ENCODE measurements at places on chromosomes 11 and 22.

GRCh38 chr11:64395545-64396078 is 36.6 kb downstream of the RPS6KA4 start:
- no peak for DNase-seq

- no peak for DNase-seq
These were observed 1.3 kb upstream of the NDUFC2 start for GRCh38 chr11:78080818-78081495.

- no peak for DNase-seq
These were observed 24.0 kb upstream of the ACER3 start for GRCh38 chr11:76836613-76837291.

DNA sequence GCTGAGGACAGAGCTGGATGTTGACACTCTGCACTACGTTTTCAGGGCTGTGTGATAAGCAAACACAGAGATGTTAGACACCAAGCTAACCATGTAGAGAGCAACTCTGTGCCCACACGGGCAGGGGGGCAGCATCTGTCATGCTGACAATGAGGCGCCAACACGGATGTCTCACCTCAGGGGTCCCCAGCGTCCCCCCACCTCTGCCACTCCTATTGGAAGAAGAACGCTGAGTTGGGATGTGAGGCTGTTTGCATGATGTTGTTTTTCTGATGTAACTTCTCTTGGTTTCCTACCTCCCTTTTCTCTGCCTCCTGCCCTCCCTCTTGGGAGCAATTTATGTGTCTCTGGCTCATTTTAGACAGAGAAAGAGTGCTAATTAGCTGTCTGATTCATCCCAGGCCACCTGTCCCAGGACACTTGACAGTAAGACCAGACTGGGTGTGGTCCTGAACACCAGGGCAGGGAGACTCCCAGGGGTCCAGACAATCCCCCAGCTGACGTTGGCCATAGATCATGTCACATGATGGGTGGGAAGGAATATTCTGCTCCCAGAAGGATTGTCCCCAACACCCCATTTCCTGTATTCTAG is 89.2 kb upstream of the NCAM1 start:
- DNase-seq: no peak

- no peak for DNase-seq
These were observed 32.8 kb upstream of the MYEOV start for GRCh38 chr11:69261116-69261515.

GRCh38 chr22:18994701-18995326 is 58.7 kb upstream of the PRODH start:
- DNase-seq: no peak

GRCh38 chr11:121780971-121781370 is 328.2 kb upstream of the SORL1-AS1 start:
- no peak for DNase-seq

DNA sequence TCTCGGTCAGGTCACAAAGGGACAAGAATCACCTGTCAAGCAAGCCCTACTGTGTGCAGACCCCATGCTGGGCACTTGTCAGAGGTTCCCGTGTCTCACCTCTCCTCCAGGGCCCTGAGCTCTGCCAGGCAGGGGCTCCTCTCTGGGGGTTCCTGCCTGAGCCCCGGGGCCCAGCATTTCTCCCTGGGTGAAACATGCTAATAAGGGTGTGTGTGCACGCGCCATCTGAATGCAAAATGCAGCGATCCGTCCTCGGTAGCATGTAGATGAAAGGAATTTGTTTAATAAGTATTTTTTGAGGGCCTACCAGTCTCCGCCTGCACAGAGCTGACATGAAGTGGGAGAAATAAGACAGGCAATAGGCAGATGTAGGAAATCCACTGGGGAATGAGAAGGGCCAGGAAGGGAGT is 5.8 kb downstream of the ELFN2 start:
- DNase-seq: no peak

- no peak for DNase-seq
These were observed 701 bp downstream of the TMEM216 start for GRCh38 chr11:61392981-61393595.

- no peak for DNase-seq
These were observed 367.9 kb downstream of the METTL15 start for GRCh38 chr11:28476049-28476448.

GRCh38 chr11:69001243-69002081 is 11.6 kb downstream of the MRGPRF start:
- DNase-seq: no peak

- DNase-seq: no peak
These were observed 27.4 kb downstream of the TUG1 start for GRCh38 chr22:30996462-30996861.

Measured in NK-92 treated with Interleukin-12 subunit alpha and Interleukin-12 subunit beta, amount 100 ng/mL, for 24 hours (cell line).